Endothelial cell (in vitro differentiated cells): ENCODE measurements at places on chromosomes 5 and 9.

DNA sequence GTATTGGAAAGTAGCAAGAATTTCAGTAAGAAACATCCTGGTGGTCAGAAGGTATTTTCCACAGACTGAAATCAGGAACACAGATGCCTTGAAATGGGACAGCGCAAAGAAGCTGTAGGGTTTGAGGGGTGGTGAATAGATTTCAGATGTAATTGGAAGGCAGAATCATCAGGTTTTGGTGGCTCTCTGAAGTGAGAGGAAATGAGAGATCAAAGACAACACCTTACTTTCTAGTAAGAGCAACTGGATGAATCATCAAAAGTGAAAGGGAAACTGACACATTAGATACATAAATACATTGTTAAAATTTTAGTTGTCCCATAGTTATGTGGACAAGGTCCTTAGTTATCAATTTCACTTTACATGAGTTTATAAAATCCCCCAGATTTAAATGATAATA lies 188.2 kb upstream of the SLC27A6 start:
- DNase-seq = no peak

DNA sequence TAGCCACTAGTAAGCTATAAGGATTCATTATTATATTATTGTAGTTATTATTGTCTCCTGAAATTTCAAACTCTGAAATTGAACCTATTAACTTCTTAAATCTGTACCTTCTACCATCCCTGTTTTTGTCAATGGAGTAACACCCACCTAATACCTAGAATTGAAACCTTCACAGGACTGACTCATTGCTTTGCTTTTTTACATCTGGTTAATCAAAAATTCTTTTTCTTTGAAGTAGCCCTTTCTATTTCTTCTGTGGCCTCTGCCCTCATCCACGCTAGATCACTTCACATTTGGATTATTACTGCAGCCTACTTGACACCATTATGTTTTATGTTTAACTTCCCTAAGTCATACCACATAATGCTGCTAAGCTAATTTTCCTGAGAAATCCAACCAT lies 35.6 kb downstream of the RBM27 start:
- DNase-seq = no peak

- DNase-seq = no peak
Measured at GRCh38 chr5:108421713-108422112, 39.8 kb upstream of the FBXL17 start.

DNA sequence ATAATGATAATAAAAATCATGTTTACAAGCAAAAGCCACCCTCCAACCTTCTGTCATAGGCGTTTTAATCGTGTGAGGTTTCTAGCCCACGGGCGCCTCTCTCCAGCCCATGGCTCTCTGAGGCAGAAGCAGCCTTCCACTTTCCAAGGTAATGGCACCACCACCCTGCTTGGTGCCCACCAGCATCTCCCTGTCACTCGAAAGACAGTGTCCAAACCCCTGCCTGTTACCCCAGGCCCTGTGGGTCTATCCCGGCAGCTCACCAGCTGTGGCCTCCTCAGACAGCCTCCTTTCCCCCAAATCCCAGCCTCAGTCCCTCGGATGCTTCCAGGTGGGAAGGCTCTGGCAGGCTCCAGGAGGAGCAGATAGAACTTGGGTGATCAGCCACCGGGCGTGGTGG lies 123.8 kb upstream of the LPCAT1 start:
- DNase-seq = no peak

GRCh38 chr5:35626108-35626507 lies 8.4 kb downstream of the SPEF2 start:
- DNase-seq = no peak

- DNase-seq = no peak
Measured at GRCh38 chr9:116391306-116391900, 237.8 kb downstream of the PAPPA start.

- no peak for DNase-seq
Measured at GRCh38 chr5:78286290-78286689, 8.2 kb downstream of the AP3B1 start.
